Spinal cord (tissue), 10 donors: ENCODE measurements at places on chromosomes 4 and X. TPM values are rescaled to one million over a fixed set of nuclear protein-coding genes. Genes with fewer than 3 reads are reported as not detected.

CLGN gene
- total RNA-seq: 10.4 TPM

HMX1 gene
- total RNA-seq: 2.9 TPM

SMARCA5 gene
- 52.2 TPM for total RNA-seq

GJB1 gene
- total RNA-seq: 5.3 TPM

GPC3 gene
- 109 TPM for total RNA-seq

LUZP4 gene
- total RNA-seq: not detected

GLRA3 gene
- total RNA-seq: 9.3 TPM

AASDH gene
- 31.7 TPM for total RNA-seq

DCAF4L1 gene
- 0.11 TPM for total RNA-seq

JADE3 gene
- total RNA-seq: 7.4 TPM

RPL34 gene
- 706 TPM for total RNA-seq

MAGEA10 gene
- total RNA-seq: not detected

GRCh38 chr4:90536408-90536807 is 409.2 kb downstream of the CCSER1 start:
- no peak for DNase-seq

GRCh38 chrX:134745636-134746409 is 87.6 kb upstream of the PLAC1 start:
- DNase-seq: no peak

DNA sequence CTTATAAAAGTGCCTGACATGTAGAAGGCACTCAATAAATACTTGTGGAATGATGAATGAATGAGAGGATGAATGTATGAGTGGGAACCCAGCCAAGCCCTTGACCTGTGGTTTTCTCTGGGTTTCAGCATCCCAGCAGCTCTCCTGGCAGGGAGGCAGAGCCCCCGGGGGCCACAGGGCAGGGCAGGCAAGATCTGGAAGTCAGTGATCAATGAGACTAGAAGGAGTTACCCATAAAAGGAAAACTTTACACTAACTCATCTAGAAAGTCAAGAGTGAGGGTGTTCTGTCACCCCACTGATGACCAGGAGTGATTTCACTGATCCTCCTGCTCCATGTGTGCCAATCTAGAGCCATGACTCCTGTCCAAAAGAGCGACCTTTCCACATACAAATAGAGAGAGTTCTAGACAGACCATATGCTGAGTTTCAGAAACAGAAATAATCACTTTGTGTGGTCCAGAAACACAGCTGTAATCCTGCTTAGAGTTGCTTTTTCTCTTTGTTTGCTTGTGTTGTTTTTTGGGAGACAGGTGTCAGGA is 37.4 kb downstream of the MGARP start:
- DNase-seq: no peak

GRCh38 chr4:76950956-76951671 is 1.6 kb downstream of the SEPTIN11 start:
- DNase-seq: no peak

DNA sequence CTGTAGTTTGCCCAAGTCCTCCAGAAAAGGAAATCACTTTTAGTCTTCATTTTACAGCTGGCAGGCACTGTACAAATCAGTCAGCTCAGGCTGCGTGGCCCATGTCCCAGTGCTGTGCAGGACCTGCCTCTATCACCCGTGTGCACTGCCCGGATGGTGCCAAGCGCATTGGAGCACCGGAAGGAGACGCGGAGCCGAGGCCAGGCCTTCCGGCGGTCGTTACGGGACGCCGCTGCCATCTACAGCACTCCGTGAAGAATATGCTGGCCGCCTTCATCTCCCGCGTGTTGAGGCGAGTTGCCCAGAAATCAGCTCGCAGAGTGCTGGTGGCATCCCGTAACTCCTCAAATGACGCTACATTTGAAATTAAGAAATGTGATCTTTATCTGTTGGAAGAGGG is at the start of gene PDHA2:
Gene PDHA2 (plus strand): TSS at position 203 of the 400 bp plus-strand sequence. CDS start 58 bp downstream, at position 261.
- DNase-seq: no peak

GRCh38 chr4:921830-922331 is 10.2 kb downstream of the GAK start:
- DNase-seq: no peak

DNA sequence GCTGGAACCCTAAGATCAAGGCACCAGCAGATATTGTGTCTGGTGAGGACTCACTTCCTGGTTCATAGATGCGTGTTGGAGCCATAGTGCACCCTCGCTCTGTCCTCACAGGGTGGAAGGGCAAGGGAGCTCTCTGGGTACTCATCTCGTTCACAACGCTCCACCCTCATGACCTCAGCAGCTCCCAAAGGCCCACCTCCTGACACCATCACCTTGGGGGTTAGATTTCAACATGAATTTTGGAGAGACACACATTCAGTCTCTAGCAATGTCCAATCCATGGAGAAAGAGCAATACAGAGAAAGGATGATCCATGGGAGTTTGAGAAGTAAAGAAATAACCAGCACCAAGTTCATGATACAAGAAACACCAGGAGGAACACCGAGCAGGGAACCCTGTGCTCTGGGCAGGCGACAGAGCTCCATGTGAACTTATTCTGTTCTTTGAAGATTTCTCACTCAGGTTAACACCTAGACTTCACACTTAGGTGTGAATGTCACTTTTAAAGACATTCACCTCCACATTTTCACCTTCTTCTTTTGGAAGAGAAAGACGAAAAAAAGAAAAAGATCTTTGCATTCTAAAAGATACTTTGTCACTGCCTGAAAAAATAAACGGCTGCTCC is 171.8 kb upstream of the FAM9B start:
- no peak for DNase-seq

DNA sequence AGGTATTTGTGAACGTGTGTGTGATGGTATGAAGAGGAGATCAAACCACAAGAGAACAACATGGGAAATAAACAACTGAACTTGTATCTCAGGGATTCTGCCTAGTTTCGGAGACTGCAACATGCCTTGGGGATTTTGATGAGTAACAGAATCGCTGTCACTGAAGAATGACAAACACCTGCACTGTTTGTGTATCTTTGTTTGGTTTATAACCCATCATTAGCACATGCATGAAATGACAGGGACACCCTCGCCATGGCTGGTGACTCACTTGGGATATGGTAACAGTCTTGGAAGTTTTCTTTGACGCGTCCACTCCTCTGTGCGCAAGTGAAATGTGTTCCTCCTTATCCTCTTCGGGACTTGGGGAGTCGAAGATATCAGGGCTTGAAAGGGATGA is 30.3 kb upstream of the MAP3K15 start:
- DNase-seq: no peak

DNA sequence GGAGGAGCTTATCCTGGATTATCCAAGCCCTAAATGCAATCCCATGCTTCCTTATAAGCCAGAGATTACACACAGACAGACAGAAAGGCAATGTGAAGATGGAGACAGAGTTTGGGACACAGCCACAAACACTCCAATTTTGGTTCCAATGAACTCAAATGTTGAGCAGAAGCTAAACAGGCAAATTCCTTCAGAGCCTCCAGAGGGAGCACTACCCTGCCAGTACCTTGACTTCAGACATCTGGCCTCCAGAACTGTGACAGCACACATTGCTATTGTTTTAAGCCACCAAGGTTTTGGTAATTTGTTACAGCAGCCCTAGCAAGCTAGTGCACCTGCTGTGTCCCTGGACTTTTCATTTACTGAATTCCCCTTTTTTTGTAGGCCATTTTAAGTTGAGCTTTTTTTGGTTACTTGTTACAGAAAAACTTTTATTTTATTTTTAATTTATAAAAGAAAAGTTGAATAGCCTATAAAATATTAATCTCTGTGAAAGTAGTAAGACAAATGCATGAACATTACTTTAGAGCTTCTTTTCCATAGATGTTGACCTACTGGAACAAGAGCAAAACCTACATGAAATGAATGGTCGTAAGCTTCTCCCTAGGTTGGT is 33.4 kb upstream of the SRD5A3 start:
- no peak for DNase-seq

DNA sequence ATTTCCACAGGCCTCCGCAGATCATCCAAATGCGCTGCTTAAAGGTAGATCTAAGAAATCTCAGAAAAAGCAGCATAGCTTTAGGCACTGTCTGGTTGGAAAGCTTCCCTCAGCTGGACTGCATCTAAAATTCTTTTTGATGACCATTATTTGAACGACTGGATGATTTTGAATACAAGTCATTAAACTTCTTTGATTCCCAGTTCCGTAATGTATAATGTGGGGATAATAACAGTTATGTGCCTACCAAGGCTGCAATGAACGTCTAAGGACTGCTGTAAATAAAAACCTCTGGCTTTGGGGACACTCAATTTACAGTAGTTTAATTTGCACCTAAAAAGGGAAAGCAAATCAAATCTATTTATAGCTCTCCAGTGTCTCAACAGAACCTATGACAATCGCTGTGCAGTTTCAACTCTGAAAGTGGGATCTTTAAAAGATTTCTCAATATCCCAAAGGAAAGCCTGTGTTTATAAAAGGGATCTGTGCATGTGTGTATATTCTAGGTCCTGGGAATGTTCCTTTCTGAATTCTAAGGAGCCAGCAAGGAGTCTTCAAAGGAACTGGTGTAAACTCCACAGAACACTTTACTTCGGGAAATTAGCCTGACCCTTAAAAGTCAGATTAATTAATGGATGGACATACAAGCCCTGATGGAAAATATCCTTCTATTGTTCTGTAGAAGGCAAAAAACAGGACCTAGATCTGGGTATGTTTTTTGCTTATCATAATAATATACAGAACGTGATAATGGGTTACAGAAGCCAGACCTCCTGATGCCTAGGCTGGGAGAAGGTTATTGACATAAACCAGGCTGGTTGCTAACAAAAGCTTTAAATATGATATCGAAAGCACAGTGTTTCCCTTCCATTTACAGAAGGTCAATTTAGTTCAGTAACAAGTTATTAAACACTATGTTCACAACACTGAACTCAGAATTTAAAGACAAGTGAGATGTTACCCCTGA is 53.4 kb downstream of the AFAP1 start:
- no peak for DNase-seq

DNA sequence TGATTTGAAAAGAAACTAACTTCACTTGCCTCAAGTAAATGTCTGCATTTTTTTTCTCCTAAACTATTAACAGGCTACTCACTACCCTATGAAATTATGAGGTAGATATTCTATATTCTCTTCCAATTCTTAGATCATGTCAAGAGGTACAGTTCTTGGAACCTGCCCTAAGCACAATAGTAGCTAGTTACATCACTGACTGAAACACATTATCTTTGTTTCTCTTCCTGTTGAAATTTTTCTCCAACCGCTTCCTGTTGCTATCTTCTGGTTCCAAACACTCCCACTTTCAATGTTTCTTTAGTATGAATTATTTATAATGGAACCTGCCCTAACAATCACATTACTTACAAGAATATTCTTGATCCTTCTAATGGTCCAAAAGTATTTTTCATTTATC is 5.0 kb upstream of the BANK1 start:
- no peak for DNase-seq

DNA sequence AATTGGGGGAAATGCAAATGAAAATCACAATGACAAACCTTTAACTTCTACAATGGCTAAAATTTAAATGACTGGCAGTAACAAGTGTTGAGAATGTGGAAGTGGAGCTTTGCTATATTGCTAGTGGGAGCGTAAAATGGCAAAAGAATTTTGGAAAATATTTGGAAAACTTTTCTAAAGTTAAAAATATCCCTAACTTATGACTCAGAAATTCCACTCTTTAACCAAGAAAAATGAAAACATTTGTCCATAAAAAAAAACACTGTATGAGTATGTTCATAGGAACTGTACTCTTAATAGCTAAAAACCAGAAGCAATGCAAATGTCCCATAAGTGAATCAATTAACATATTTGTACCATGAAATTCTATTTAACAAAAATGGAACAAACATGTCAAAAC is 3.6 kb downstream of the TBCK start:
- DNase-seq: no peak

- no peak for DNase-seq
Measured at GRCh38 chr4:68654946-68655721, 15.3 kb downstream of the UGT2B15 start.

- DNase-seq: no peak
Measured at GRCh38 chr4:38682336-38682735, 18.3 kb downstream of the KLF3 start.

DNA sequence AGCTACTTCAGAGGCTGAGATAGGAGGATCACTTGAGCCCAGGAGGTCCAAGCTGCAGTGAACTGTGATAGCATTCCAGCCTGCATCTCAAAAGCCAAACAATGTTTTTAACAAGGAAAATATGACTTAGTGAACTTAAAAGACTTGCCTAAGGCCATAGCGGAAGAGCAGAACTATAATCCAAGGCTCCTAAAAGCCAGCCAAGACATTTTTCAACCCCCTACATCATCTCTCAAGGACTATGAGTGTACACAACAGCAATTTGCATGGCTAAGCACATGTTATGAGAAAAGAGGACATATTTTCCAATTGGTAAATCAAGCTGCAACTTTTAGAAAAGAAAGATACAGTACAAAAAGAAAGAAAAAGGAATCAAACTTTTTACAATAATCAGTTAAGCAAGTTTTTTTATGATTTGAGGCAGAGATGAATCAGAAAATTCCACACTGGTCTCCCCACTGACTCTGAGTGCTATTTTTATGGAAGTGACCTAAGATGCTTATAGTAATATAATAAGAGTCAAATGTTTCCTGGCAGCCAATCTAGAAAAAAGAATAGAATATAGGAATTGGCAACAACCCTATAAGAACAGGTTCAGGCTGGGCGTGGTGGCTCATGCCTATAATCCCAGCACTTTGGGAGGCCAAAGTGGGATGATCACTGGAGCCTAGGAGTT is 9.8 kb upstream of the ACOT9 start:
- no peak for DNase-seq

GRCh38 chrX:63967551-63967950 is 182.5 kb upstream of the ARHGEF9 start:
- DNase-seq: no peak

GRCh38 chr4:142671516-142671915 is 174.6 kb downstream of the INPP4B start:
- DNase-seq: no peak

DNA sequence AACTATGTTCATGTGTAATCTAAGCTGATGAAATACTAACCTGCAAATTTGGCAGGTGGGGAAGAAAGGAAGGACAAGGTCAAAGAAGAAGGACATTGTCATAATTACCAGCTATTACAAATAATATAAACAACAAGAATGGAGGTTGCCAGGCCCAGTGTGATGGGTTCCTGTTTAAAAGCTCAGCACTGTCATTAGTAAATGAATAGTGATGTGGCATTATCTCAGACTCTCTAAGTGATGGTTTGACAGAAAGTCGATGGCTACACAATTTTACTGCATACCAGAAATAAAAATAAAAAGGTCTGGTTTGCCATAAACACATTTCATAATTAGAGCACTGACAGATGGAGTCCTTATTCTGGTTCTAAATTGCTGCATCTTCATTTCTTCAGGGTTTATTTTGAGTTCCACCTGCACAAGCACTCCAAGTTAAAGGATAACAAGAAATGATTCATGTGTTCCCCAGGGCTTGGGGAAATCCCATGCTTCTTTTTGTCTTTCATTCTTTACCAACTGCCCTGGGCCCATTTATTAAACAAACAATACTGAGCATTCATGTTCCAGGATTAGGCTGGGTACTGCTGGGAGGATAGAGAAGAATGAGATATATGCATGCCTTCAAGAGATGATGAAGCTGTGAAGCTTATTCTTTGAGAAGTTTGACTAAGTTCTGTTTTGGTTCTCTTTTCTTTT is 367.8 kb upstream of the RASGEF1B start:
- DNase-seq: no peak
